Hepatocyte (in vitro differentiated cells): ENCODE measurements at places on chromosomes 12 and 14.

DNA sequence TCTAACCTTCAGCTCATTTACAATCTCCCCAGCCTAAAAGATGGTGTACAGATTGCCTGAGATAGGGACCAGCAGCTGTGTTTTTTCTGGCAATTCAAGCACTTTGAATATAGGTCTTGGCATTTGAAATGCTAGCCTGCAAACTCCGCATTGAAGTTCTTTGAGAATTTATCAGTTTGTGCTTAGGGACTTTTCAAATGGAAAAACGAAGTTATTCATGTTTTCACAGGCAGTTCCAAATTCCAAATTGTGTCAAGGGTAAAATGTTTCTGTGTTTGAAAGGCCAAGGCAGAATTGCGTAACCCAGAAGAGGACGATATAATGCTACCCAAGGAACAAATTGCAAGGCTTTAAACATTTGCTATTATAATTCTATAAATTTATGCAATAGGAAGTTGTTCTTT is 168.9 kb upstream of the RASSF8 start:
- DNase-seq, result no peak

- no peak for DNase-seq
These were observed 33.8 kb downstream of the ZFHX2 start for GRCh38 chr14:23517650-23518326.

DNA sequence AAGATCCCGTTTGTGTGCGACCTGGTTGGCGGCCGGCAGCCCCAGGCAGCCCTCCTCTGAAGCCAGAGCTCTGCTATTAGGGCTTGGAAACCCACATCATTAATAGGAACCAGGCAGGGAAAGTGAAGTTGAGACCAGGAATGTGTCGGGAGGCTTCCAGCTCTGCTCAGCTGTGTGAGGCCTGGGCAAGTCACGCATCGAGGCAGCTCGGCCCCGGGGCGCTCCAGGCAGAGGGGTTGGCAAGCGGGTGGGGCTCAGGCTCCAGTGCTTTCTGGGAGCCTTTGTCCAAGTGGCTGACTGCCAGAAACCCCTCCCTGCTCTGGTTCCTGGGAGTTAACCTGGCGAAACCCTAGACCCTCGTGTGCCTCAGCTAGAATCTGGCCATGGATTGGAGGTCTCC is 1151.7 kb downstream of the VRK1 start:
- no peak for DNase-seq

DNA sequence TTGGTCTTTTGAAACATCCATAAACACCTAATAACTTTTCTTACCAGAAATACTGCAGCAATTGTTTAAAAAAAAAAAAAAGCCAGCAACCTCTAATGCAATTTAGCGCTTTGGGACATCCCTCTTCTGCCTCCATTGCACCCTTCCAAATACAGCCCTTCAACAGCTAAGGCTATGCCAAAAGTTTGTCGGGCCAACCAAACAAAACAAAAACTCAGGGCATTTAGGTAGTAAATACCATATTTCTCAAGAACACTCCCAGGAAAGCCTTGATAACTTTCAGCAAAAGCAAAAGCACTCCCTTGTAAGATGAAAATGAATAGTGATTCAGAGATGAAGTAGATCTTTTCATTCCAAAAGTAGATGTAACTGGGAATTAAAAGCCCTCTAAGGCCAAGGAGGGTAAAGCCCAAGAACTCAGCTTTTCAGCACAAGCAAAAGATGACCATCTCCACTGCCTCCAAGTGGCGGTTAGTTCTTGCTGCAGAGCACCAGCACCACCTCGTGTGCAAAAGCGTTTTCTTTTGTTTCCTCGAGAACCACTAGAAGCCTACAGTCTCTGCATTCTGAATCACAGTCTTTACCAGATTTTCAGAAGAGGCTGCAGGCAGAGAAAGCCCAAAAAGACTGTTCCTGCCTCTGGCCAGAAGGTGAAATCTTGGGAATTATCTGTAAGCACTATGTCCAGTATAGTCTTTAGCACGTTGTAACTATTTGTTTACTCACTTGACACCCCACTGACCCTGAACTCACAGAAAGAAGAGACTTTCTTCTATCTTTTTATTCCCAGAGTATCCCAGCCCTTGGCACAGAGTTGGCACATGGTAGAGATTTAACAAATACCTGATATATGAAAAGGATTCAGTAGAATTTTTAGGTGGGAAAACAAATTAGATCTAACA is 53.1 kb downstream of the SIX6 start:
- DNase-seq, result peak; percentile 80

DNA sequence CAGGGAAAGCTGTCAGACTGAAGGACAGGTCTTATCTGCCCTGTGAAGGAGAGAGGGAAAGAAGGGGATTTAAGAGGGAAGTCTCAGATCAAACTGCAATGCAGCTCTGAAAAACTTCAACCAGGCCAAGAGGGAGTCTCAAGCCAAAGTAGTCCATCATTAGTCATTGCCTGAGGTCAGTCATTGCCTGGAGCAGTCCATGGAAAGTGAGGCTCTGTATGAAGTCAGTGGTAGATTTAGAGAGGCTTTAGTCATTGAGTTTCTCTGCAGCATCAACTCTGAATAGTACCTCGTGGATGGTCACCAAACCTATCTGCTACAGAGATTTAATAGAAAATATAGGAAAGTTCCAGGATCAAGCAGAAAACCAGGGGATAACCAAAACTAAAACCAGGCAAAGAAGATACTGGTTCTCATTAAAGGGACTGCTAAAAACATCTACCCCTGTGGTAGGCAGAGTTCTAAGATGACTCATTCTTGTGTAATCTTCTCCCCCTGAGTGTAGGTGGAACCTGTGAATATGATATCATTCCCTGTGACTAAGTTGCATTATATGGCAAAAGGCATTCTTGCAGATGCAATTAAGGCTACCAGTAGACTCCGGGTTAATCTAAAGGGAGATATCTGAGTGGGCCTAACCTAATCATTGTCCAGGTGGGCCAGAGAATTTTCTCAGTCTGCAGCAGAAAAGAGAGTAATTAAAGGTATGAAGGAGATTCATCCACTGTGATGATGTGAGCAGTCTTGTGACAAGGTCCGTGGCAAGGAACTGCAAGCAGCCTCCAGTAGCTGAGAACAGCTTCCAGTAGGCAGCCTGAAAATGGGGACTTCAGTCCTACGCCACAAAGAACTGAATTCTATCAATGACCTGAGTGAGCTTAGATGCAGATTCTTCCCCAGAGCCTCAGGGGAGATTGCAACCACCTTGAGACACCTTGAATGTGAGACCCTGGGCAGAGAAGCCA is 123.1 kb downstream of the GALC start:
- DNase-seq, result peak; percentile 23

DNA sequence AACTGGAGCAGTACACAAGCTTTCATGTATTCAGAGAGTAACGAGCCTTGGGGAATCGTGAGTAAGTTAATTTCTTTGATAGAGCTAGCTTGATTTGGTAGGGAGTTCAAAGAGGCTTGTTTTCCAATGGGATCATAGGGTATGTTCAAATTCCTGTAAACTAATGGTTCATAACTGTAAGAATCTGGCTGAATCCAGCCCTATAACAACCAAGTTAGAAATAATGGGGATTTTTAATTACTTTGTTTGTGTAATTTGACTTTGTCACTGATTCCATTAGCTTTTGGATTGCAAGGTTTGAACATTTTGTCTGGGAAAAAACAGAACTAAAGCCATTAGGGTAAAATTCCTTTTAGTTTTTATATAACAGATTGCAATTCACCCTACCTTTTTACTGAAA is 94.0 kb downstream of the WNK1 start:
- no peak for DNase-seq

GRCh38 chr12:110744151-110744571 is 1.5 kb upstream of the PPP1CC start:
- no peak for DNase-seq

DNA sequence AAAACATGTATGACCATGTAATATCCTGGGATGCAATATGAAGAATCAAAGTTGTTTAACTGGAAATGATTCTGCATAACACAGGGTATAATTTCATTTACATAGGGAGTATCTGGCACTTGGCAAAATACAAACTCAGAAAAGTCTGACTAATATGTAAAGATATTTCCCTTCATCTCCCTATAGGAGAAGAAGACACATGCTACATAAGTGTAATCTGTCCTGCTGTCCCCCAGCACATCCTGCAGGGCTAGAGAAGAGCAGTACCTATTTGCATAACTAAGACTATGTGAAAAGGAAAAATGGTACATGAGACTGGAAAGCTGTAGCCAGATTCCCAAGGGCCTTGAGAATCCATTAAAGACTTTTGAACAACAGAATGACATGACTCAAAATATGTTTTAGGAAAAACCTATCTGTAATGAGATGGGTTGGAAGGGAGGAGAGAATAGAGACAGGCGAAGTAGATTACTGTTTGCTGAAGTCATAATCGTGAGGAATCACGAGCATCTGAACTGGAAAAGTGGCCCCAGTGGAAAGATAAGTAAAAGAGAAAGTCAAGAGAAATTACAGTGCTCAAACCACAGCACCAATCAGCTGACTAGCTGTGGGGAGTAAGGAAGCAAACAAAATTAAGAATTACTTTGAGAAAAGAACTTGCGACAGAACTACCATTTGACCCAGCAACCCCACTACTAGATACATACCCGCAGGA is 155.1 kb upstream of the HMGA2 start:
- no peak for DNase-seq

DNA sequence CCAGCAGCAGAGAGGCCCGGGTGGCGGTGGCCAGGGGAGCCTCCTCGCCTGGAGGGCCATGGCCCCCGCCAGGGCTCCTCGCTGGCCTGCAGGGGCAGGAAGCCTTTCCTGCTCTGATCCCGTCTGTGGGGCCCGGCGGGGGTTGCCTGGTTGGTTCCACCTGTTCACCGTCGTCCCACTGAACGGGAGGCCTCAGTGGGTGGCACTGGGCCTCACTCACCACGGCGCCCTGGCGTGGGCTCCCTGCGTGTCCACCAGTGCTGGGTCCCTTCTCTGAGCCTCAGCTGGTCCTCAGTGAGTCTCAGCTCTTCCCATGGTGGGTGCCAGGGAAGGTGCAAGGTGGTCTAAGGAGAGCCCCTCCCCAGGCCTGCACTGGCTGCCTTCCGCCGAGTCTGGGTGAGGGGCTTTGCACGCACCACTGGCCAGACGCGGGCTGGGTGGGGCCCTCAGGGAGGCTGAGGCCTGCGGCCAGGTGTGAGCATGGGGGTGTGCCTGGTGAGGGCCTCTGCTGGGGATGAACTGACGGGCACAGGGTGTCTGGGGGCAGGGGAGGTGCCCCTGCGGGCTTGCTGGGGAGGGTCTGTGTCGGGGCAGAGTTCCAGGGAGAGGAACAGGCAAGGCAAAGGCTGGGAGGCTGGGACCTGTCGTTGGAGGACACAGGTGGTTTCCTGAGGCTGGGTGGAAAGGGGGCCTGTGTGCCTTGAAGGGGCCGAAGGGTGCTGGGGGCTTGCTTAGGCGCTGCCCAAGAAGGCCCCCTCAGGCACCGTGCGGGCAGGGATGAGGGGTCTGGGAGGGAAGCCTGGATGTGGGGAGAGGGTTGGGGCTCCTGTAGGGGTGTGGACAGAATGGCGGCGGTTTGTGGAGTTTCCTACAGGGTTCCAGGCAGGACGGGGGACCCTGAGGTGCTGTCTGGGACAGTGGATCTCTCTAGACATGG is 339.8 kb downstream of the TMEM121 start:
- DNase-seq, result no peak

- no peak for DNase-seq
These were observed 769.3 kb upstream of the FLRT2 start for GRCh38 chr14:84760489-84761126.

GRCh38 chr12:2679068-2679815 is 115.5 kb upstream of the FKBP4 start:
- DNase-seq, result no peak

DNA sequence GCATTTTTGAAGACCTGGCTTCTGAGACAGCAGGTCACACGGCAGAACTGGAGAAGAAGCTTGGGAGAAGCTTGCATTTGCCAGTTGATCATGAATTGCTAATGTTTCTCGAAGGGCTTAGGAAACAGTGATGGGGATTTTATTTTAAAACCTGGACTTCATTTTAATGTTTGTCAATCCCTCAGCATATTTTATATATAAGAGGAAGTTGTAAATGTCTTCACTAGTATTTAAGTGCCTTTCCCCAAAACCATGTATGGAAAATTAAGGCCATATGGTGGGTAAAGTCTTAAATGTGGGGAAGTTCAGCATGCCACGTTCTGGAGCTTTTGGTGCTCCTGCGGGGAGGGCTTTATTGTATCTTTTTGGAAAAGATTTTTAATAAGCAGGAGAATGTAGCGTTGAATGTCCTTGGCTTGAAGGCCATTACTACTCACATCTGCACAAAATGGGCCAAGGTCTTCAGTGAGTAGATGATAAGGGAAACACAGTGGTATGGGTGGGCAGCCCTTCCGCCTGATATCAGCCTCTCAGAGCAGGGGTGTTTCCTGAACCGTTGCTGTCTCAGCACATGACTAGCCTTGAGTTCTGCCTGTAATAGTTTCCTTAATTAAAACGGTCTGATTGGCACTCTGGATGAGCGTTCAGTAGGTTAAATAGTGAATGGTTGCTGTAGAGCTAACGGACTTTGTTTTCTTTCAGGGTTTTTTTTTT is 511.4 kb downstream of the PCNX1 start:
- DNase-seq, result no peak

DNA sequence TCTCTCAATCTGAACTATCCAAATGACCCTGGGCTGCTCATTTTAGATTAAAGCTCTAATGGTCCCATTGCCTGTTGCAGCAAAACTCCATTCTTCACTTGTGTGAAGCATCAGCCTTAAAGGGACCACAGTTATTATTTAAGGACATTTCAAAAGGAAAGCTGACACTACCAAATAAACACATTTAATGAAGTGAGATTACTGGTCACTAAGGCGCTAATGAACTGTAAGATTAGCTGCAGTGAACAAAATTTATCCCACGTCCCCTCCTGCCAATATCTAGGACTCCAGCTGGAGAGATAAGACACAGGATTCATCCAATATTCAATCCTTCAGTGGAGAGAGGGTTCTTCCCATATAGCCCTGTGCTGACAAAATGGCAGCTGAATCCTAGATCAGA is 1029.2 kb upstream of the SEL1L start:
- no peak for DNase-seq

DNA sequence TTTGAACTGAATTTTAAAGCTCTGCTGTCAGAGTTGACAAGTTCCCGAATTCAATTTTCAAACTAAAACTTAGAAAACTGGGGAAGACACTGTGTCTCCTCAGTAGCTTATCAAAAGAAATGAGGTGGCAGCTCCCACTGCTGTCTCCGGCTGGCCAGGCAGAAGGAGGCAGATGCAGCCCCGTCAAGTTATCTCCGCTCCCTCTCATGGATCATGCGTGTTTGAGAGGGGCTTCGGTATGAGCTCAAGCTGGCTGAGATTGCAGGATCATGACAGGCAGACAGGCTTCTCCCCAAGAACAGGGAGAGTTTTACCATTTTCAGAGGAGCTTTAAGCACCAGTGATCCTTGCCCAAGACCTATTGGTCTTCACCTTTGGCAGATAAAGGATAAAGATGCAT is 88.8 kb downstream of the NEDD1 start:
- DNase-seq, result no peak

- DNase-seq, result peak; percentile 63
These were observed 396 bp downstream of the FERMT2 start for GRCh38 chr14:52950410-52950897.

DNA sequence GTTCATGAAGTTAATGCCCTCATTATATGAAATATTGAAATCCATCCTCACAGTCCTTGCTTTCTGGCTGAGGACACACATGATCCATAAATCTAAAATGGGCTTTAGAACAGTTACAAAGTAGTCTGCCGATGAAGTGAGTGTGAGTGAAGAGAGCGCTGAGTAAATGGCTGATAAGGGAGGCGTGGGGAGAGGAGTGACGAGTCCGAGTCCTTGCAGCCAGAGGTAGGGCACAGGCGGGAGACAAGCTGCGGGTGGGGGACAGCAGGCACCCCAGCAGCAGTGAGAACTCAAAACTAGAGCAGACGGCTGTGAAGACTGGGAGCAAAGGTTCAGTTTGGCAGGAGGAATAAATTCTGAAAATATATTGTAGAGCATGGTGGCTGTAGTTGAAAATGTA is 140.1 kb upstream of the ATP2B1 start:
- no peak for DNase-seq
